ENCODE measurements at places on chromosomes 5 and 9.

GRCh38 chr9:3398232-3398648 lies 127.6 kb downstream of the RFX3 start:
- no peak for DNase-seq

GRCh38 chr5:179321206-179321987 lies 23.9 kb downstream of the ADAMTS2 start:
- DNase-seq: no peak

GRCh38 chr9:136726631-136727191 lies 14.3 kb downstream of the DIPK1B start:
- DNase-seq: no peak

GRCh38 chr9:127912882-127913281 lies 4.0 kb downstream of the ST6GALNAC4 start:
- no peak for DNase-seq

- no peak for DNase-seq
Measured at GRCh38 chr5:36664766-36665165, 58.4 kb downstream of the SLC1A3 start.

GRCh38 chr5:151574444-151574996 lies 16.6 kb downstream of the FAT2 start:
- no peak for DNase-seq

DNA sequence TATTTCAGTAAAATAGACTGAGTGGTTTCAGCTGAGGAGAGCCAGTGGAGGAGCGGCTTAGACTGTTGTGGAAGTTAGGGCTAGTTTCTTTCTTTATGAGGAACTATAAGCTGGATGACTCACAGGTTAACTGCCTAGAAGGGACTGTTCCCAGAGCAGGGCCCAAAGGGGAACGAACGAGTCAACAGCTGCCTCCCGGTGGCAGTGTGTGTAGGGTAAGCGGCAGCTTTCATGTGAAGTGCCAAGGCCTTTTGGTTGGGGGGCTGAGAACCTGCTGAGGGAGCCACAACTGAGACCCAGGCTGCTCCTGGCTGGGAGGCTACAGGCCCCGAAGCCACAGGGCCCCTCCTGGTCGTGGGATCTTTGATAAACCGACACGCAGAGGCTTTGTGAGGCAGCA lies 7.0 kb downstream of the SQSTM1 start:
- no peak for DNase-seq

Data from ovary (tissue), 10 donors.